Activated CD8-positive, alpha-beta memory T cell treated with anti-CD3 and anti-CD28 coated beads for 24 hours (primary cell): ENCODE measurements at places on chromosomes 7 and 10.

DNA sequence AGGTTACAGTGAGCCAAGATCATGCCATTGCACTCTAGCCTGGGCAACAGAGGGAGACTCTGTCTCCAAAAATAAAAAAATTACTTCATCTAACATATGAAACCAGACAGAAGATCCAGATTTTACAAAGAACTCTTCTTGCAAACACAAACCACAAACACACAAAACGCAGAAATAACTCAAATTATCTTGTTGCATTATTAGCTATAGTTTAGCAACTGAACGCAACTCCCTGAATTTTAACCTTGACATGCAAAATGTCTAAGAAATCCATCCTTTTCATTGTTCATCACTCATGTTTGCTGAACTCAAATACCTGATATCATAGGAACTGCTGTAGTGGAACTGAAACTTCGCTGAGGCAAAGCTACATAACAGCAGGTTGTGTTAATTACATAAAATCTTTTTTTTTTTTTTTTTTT is 64.1 kb downstream of the MICU1 start:
- DNase-seq: no peak

DNA sequence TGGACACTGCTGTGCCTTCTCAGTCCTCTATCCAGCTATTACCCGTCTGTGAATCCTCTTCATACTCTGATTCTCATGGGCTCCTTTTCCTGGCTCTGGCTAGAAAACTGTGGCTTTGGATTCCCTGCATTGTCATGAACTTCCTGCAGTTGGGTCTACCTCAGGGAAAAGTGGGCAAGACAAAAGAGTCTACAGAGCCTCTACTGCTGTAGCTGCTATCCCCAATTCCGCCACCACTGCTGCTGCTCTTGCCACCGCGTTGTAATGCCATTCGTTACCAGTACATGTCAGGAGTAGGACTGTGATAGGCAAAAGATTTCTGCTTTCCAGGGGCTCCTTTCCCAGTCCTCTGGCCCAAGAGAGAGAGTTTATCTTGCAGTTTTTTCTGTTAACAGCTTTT is 23.9 kb upstream of the PPP1R17 start:
- no peak for DNase-seq

- no peak for DNase-seq
Measured at GRCh38 chr10:126157189-126157588, 231.1 kb downstream of the ADAM12 start.

DNA sequence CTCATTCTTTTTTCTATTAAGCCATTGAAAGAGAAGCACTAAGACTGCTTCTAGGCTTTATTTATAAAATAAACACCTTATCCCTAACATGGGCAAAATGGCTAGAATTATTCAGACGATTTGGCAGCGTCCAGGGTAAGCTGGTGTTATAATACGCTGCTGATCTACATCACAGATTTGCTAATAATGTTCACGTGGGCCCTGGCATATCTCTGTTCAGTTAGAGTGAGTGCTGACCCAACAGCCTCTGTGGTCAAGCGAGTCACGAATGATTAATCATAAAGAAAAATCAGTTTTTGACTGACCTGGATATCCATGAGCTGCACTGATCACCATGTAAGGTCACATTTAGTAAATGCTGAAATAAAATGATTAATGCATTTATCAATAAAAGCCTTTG is 28.4 kb upstream of the CBLL1 start:
- no peak for DNase-seq

GRCh38 chr7:31707089-31707488 is 20.1 kb downstream of the PPP1R17 start:
- DNase-seq: no peak

DNA sequence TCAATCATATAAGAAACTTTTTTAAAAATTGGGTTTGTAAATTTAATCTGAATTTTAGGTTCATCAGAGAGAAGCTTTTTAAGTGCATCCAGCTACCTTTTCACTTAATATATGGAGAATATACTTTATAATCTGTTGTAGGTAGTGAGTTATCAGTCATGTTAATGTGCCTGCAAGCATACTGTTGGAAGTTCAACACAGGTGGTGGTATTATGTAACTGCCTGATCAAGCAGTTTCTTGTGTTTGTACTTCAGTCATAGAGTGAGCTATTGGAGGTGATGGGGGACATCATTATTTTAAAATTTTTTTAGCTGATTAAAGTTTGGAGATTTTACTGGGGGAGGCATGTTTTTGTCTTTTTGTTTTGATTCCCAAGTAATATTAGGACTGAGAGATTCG is 2.5 kb downstream of the TNKS2 start:
- DNase-seq: no peak

DNA sequence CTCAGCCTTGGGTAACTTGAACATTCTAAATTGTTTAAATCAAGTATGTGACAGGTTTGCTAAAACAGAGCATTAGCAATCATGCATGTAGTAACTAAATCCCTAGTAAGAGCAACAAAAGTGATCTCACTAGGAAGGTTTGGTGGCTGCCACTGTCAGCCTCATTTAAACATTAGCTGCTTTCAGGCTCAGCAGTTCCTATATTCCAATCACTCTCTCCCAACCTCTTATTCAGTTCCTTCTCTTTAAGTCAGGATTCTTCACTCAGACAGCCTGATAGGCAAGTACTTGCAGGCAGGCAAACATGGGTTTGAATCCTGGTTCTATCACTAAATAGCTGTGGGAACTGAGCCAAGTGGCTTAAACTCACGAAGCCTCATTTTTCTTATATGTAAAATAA is 3.6 kb downstream of the CREB3L2 start:
- no peak for DNase-seq
